ENCODE measurements at places on chromosomes 11 and 22.

DNA sequence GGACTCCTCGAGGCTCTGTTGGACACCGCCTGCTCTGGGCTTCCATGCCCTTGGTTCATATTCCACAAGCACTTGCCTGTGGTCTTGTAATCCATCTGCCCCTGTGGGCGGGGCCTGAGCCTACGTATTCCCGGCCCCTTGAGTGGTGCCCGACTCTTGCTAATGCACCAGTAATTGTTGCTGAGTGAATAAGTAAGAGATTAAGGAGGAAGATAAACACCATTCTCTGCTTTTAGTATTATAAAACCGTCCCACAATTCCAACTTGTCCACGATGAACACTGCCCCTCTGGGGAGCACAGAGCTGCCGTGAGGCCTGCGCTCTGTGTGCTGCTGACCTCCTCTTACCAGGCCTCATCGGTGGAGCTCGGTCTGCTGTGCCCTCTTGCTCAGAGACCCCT lies 50.3 kb downstream of the MICAL2 start:
- no peak for DNase-seq

DNA sequence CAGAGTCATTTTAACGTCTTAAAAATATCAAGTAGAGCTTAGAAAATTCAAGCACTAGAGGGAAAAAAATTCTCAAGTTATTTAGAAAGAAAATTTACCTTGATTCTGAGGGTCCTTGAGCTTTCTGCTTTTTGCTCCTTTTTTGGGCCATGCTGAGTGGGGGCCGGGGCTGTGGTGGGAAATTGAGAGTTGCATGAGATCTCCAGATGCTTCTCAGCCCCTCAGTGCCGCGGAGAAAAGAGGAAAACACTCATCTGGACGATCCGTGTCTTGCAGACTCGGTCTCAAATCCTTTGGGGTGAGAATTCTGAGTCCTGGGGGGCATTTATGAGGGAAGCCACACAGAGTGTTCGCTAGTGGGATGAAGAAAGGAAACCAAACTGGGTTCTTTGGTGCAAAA lies 700.8 kb downstream of the TBC1D22A start:
- DNase-seq, result no peak

GRCh38 chr22:31262312-31263133 lies 29.8 kb downstream of the PIK3IP1 start:
- no peak for DNase-seq

- DNase-seq, result no peak
Measured at GRCh38 chr11:17376493-17376892, 12.0 kb downstream of the KCNJ11 start.

DNA sequence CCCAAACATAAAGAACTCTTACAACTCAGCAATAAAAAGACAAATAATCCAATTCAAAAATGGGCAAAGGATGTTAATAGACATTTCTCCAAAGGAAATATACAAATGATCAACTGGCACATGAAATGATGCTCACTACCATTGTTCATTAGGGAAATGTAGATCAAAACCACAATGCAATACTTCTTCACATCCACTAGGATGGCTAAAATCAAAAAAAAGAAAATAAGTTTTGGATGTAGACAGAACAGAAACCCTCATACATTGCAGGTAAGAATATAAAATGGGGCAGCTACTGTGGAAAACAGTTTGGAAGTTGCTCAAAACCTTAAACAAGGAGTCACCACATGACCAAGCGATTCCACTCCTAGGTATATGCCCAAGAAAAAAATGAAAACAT lies 16.3 kb downstream of the SIK3 start:
- DNase-seq, result no peak

- DNase-seq, result no peak
Measured at GRCh38 chr22:39287076-39287725, 32.2 kb downstream of the RPL3 start.

DNA sequence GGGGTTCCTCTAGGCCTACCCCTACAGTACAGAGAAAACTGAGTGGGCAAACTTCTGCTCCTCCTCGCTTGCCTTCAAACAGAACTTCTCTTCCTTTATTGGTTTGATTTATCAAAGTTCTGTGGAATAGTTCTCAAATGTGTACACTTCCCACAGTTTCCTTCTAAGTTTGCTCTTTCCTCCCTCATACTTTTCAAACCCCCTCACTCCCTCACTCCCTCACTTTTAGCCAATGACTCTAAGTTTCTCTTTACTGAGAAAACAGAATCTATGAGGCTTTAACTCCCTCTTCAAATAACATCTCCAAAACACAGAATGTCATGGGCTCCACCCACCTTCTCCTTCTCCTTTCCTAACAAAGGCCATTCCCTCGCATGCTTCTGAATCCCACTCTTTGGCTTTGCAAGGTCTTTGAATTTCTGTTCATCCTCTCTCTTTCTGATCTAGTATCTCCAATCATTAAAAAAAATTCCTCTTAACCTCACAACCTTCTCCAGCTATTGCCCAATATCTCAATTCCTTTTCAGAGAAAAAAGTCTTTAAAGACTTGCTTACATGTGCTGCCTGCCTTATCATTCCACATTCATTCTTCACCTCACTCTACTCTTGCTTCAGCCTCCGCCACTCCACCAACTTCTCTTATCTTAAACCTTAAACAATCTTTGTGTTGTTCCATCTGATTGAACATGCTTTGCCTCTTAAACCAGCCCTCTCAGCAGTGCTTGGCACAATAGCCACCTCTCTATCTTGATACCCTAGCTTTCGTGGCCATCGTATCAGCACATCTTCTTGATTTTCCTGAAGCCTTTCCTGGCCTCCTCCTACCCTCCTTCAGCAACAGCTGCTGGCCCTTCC lies 57.2 kb downstream of the DDI1 start:
- DNase-seq, result no peak

DNA sequence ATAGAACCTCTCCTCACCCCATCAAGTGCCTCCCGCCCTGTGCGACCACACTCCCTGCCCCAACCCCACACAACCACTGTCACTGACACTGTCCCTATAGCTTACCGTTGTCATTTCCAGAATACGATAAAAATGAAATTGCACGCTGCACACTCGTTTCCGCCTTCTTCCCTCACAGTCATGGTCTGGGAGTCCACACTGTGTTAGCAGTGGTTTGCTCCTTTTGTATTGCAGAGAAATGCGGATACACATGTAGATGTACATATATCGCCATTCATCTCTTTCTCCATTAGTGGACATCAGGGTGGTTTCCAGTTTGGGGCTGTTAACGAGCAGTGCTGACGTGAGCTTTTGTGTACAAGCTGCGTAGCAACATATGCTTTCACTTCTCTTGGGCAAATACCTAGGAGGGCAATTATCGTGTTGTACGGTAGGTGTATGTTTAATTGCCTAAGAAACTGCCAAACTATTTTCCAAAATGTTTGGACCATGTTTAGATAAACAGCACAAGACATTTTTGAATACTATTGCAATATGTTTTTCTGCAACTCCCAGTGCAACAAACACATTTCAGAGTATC lies 59.2 kb upstream of the CD5 start:
- DNase-seq, result no peak

- DNase-seq, result no peak
Measured at GRCh38 chr11:100543386-100543785, 143.7 kb upstream of the ARHGAP42 start.
